ENCODE measurements at places on chromosomes 3 and 15. TPM values are rescaled to one million over a fixed set of nuclear protein-coding genes. Genes with fewer than 3 reads are reported as not detected.

GRCh38 chr3:4375911-4376310 is 72.7 kb downstream of the SETMAR start:
- DNase-seq: no peak

- DNase-seq: no peak
Observed at GRCh38 chr3:166453478-166453877, 616.3 kb upstream of the BCHE start.

GRCh38 chr3:143332026-143332425 is 212.5 kb downstream of the CHST2 start:
- DNase-seq: no peak

Gene DAZL
- not detected for polyA plus RNA-seq

DNA sequence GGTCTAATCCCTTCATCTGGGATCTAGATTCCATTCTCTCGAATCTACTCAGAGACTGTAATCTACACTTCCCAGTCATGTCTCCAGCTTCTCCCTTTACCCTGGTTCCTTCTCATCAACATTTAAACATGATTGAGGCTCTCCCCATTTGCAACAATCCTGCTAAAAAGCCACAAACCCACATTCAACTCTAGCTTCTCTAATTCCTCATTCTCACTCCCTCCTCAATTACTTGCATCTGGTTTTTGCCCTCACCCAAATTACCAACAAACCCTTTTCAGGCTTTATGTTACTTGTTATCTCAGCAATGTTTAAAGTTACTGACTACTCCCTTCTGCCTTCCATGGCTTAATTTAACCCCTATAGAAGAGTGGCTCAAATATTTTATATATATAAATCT is 11.5 kb downstream of the ETFA start:
- DNase-seq: no peak

DNA sequence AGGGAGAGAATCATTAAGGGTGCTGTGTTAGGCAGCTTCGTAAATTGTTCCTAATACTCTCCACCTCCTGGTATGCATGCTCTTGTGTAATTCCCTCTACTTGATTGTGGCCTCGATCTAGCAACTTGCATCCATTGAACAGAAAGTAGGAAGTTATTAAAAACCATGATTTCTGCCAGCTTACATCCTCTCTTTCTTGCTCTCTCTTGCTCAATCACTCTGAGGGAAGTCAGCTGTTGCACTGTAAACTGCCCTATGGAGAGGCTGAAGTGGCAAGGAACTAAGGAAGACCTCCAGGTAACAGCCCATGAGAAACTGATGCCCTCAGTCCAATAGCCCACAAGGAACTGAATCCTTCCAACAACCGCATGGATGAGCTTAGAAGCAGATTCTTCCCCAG is 92.6 kb downstream of the ERC2 start:
- DNase-seq: no peak

DNA sequence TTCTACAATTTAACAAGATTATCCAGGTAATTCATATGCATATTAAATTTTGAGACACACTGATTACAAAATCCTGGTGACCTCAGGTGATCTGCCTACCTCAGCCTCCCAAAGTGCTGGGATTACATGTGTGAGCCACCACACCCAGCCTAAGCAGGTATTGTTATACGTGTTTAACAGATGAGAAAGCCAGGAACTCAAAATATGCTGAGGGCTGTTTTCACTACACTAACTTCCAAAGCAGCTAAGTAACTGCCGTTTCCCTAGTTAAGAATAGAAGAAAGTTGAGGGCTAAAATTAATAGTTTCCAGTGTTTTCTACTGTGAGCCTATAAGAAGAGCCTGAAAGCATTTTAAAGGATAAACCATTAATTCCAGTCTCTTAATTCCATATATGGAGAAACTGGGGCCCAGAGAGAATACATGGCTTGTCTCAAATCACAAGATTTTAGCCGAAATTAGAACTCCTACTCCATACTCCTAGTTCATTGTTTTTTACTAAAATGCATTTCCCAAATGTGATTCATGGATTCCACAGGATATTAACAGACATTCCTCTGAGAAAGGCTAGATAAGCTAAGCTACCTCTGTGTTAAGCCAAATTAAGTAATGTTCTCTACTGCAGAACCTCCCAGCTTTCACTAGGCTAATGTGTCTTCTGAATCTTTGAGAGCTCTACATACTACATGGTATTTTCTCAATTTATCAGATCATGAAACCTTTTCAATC is 17.0 kb upstream of the AVEN start:
- DNase-seq: no peak

Gene EXD1
- polyA plus RNA-seq: not detected

Gene CASR
- polyA plus RNA-seq: 29.6 TPM

Gene ZWILCH
- 26.3 TPM for polyA plus RNA-seq

- DNase-seq: no peak
Observed at GRCh38 chr3:72441284-72441994, 406.8 kb downstream of the SHQ1 start.

All from right renal pelvis (tissue), 4 donors.